Urothelium cell line (cell line): ENCODE measurements at places on chromosomes 12 and 14.

- DNase-seq, result no peak
These were observed 292.4 kb upstream of the PWP1 start for GRCh38 chr12:107393043-107393717.

GRCh38 chr14:106277503-106277902, 751.1 kb downstream of the TMEM121 start:
- DNase-seq, result no peak

DNA sequence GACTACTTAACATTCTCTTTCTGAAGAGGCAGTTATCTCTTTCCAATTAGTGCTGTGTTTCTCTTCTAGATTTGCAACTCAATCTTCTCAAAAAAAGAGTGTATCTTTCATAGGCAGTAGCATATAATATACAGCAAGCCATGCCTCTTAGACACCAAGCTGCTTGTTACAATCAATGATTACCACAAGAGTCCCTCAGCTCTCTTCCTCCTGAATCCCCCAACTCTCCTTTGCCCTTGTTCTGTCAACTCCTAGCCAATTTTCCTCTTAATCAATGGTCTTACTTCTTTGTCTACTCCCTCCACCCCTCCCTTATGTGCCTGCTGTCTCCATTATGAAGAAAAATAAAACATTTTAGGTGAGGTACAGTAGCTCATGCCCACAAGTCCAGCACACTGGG, 2.6 kb downstream of the TMTC1 start:
- DNase-seq, result no peak

- no peak for DNase-seq
These were observed 28.3 kb downstream of the DIO3 start for GRCh38 chr14:101589486-101590015.

DNA sequence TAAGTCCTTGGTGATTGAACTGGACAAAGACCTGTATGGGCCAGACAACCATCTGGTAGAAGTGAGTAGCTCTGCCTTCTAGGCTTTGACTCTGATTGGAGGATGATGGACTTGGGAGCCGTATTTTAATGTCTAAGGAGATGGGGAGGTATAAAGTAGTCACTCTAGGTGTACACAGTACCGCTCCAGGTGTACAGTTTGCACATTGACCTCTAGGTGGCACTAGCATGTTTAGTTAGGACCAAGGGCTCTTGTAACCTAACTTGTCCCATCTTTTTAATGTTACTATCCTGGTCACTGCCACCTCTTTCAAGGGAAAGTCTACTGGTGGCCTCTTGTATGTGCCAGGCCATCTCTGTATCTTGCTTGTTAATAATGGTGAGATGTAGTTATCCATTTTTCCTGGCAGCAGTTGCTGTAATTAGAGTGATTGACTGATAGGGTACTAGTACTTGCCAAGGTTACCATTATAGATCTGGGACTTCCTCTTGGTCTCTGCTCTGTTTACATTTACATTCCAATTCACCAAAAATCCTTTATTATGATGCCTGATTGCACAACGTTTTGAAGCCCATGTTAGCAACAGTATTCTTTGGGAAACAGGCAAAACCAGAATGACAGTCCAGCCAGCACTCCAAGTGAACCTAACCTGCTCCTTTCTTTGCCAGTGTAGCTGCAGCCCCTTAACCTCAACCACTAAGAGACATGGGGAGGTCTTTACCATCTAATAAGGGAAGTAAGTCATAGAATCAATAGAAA, 3.6 kb downstream of the SMARCD1 start:
- DNase-seq, result peak; percentile 57

GRCh38 chr12:69003991-69004390, 71.0 kb upstream of the CPM start:
- DNase-seq, result no peak
